ENCODE measurements at places on chromosomes 7 and 10.

DNA sequence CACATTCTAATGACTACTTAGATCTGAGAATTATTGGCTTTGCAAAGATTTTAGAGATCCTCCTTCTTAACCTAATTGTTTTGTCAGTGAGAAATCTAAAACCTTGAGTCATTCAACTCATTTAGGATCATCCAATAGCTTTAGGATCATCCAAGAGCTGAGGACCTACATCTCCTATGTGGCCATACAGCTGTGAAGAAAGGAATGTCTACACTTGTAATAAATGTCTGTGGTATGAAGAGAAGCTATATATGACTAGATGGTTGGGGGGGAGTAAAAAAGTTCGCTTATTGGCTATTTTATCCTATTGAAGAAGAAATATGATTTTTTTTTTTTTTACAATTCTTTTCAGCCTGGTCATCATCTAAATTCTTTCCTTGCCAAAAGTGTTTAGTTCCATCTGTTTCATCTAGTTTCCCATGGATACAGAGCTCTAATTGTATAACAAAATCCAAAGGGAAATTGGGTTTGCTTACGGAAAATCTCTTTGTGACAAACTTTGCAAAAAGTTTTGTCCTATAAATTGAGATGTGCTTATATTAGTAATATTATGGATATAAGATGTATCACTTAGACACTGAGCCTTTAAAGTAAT lies 196.7 kb downstream of the PRKG1 start:
- DNase-seq = no peak

- no peak for DNase-seq
Observed at GRCh38 chr10:33609546-33609945, 275.1 kb upstream of the NRP1 start.

DNA sequence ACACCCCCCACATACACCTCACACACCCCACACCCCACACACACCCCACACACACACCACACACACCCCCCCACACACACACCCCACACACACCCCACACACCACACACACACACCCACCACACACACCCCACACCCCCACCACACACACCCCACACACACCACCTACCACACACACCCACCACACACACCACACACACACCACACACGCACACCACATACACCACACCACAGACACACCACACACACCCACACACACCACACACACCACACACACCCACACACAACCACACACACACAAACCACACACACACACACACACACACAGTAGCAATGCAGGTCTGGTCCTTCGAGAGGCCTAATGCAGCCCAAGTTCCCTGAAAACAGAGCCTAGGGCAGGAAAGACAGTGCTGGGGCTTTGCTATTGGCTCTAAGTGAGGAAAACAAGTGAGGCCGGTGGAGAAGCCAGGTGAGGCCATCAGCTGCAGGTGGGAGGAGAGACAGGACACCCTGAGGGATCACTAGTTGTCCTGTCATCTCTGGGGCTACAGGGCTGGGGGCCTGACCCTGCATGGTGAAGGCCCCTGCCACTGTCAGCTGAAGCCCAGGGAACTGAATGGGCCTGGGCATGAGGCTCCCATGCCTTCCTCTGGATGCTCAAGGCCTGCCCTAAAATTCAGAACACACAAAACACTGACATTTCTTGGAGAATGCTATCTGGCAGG lies 92.6 kb downstream of the CYTH3 start:
- no peak for DNase-seq

- no peak for DNase-seq
Observed at GRCh38 chr10:117135026-117135372, 3.1 kb downstream of the VAX1 start.

- peak; percentile 28 for DNase-seq
Observed at GRCh38 chr10:79149662-79150443, 81.1 kb downstream of the ZMIZ1 start.
